NCI-H1930 (cell line): ENCODE measurements at places on chromosomes 7 and 10.
A peak's percentile ranks its signal among the peaks of the same experiment; 100 is the strongest.

GRCh38 chr10:4671451-4672145, 154.4 kb upstream of the AKR1E2 start:
- no peak for DNase-seq

DNA sequence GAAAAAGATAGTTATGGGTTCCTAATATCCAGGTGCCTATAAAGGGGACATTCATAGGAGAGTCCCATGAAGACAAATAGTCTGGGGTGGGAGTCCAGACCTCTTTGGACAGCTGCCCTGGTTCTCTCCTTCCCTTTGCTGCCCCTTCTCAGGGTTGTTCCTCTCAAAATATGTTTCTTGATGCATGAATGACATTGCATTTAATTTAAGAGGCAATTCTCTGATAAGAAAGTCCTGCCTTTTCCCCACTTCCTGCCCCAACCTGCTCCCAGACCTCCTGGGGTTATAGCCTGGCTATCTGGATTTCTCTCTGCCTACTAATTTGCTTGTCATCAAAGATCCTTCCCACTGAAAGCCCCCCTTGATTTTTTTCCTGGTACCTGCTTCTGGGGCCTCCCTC, 12.5 kb upstream of the BTRC start:
- no peak for DNase-seq

DNA sequence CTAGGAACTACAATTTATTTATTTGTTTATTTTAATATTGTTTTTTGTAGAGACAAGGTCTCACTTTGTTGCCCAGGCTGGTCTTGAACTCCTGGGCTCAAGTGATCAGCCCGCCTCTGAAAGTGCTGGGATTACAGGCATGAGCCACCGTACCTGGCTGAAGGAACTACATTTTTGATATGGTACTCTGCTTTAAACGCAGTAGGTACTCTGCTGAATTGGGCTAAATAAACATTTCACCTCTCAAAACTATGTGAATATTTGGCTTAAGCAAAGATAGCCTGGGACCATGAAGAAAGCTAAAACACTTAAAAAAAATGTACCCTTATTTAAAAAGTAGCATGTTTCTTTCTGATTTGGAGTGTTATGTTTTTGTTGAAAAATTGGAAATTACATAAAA, 138.2 kb downstream of the ADK start:
- no peak for DNase-seq

DNA sequence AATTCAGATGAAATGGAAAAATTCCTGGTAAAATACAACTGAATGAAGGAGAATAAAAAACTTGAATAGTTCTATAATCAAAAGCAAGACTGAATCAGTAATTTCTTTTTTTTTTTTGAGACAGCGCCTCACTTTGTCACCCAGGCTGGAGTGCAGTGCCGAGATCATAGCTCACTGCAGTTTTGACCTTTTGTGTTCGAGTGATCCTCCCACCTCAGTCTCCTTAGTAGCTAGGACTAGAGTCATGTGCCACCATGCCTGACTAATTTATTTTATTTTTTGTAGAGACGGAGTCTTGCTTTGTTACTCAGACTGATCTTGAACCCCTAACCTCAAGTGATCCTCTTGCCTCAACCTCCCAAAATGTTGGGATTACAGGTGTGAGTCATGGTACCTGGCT, 26.1 kb downstream of the SYPL1 start:
- DNase-seq: no peak

DNA sequence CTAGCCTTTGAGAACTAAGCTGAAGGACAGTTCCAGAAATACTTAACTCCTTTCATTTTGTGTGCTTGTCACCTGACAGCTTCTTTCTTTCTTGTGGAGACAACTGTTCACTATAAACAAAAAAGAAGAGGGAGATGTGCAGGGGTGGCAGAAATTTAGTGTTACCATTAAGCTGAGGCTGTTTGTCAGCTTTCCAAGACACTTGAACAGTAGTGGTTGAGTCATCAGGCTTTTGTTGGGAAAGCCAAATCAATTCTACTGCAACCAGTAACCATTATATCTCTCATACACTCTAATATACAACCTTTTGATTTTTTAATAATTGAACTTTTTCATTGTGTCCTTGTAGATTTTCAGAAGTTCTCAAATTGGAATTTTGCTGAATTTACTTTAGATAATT, 75.3 kb downstream of the POLL start:
- no peak for DNase-seq

DNA sequence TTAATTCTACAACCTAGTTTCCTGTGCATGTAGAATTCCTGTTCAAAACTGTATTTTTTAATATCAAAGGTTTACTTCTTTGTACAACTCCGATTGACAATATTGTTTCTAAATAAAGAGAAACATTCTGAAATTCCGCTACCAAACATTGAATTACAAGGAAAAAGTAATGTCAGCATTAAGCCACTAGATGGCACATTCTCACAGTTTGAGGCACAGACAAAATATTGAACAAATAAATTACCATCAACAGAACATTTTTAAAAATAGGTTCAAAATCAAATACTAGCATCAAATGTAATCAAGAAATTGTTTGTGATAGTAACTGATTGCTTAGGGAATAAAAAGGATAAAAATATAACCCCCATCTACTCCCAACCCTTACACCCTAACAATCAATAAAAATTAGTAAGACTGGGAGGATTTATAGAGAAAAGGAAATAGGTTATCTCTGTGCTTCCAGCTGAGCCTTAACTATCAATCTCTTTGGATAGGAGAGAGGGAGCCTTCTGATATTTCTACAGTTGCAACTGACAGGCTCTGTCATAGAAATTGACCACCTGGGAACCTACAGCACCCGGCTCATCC, 86.6 kb upstream of the C7orf33 start:
- DNase-seq: no peak

- DNase-seq: no peak
Observed at GRCh38 chr10:63515002-63515763, 6.0 kb upstream of the REEP3 start.

- DNase-seq: no peak
Observed at GRCh38 chr10:125878957-125879835, 1.9 kb downstream of the DHX32 start.

- DNase-seq: no peak
Observed at GRCh38 chr10:32149252-32149955, 93.2 kb upstream of the KIF5B start.

- DNase-seq: no peak
Observed at GRCh38 chr7:80548840-80549530, 37.1 kb upstream of the GNAT3 start.

DNA sequence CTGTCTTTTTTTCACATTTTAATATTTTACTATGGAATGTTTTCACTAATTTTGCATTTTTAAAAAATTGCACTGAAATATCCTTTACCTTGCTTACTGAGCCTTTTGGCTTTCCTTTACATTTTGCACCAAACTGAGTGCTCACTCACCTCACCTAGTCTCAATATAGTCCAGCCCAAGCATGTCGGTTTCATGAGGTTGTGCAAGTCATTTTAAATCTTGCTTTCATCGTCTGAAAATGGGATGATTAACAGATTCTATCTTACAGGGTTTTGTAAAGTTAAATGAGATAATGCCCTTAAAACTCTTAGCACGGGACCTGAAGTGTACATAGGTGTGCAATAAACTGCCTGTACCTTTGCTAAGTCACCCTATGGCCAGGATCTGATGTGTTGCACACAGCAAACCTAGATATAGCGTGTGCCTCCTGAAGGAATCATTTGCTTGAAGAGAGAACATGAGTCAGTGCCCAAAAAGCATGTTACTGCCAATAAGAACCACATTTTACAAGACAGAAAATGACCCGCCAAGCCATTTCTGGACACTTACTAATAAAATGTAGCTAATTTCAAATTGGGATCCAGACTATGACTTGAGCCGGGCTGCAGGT, 199.8 kb downstream of the JCAD start:
- no peak for DNase-seq

DNA sequence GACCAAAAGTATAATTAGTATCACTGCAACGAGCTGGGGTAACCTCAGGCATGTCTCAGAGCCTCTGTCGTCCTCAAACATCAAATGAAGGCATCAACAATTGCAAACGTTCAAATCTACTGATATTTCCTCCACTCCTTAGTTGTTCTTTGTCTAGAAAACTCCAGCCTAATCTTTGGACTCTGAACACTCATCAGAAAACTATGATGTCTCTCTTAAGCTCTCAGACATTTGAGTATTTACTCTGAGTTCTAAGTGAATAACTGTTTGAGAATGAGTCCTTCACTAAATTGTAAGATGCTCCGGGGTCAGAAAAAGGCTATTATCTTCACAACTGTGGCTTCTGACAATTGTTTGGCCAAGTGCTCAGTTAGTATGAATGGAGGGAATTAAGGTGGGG, 536.4 kb downstream of the NRG3 start:
- DNase-seq: no peak

- no peak for DNase-seq
Observed at GRCh38 chr7:68865351-68866199, 732.7 kb upstream of the AUTS2 start.

DNA sequence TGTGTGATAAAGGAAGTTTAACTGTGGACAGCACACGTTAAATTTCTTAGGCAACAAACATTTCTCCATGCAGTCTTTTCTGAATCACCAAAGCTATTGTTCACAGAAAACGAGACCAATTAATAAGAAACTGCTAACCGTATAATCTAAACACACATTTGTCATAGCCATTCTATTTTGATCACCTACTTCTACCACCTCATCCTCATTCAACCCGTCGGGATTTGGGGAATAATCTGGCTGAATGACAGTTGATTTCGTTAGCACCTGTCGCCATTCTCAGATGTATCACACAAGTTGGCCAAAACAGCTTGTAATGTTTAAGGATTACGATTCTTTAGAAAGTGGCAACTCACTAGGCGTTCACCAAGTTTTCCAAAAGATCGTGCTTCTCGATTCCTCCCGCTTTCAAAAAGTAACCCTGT, 1.2 kb downstream of the EZH2 start:
- no peak for DNase-seq

GRCh38 chr7:1965579-1966294, 267.0 kb downstream of the MAD1L1 start:
- DNase-seq: no peak

DNA sequence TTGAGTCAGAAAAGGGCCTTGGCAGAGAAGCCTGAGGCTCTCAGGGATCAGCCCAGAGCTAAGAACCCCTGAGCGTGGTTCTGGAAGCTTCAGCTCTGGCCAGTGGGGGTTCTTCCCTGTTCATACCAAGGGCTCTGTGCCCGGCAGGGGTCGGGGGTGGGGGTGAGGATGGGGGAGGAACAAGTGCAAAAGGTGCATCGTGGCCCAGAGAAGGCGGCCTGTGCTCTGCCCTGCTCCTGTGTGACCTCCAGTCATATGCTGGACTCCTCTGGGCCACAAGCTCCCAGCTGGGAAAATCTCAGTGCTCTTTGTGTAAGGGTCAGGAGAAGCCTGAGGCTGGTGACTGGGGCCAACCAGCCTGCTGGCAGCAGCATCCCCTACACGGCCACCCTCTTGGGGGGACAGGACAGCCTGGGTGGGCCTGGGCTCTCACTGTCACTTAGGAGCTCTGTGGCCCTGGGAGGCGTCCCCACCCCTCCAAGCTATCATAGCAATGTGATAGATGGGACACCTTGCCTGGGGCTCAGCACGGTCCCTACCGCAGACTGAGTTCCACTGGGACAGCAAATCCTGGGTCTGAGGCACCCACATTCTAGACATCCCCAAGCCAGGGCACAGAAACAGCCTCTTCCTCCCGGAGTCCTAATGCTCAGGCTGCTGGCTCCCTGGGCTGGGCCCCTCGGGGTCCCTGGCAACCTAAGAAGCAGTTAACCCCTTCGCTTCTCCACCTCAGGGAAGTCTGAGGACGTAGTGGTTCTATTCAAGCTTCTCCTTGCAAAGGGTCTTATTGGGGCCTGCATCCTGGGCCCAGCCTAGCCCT, 2.5 kb downstream of the MMRN2 start:
- no peak for DNase-seq

- DNase-seq: no peak
Observed at GRCh38 chr7:80922253-80923049, 3.6 kb upstream of the SEMA3C start.

DNA sequence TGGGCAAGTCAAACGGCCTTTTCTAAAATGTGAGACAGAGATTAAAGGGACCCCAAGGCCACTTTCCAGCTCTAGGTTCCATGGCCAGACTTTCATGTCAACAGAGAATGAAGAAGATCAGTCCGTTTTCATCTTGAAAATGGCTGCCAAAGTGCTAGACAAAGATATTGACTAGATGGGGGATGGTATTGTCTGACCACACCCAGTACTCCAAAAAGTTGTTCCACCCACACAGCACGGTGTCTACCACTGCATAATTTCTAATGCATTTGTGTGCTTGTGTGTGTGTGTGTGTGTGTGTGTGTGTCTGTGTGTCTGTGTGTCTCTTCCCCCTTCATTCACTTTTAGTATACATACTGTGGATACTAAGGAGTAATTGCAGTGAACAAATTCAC, 1.3 kb downstream of the COL1A2 start:
- DNase-seq: peak; percentile 50

GRCh38 chr10:92830478-92831389, 17.6 kb upstream of the EXOC6 start:
- no peak for DNase-seq

GRCh38 chr7:132394283-132395198, 181.7 kb downstream of the PLXNA4 start:
- DNase-seq: no peak

GRCh38 chr7:32941681-32942414, 15.4 kb upstream of the FKBP9 start:
- DNase-seq: no peak

GRCh38 chr10:118216571-118217170, 125.5 kb downstream of the FAM204A start:
- no peak for DNase-seq

GRCh38 chr7:51080216-51080615, 236.4 kb downstream of the COBL start:
- no peak for DNase-seq

DNA sequence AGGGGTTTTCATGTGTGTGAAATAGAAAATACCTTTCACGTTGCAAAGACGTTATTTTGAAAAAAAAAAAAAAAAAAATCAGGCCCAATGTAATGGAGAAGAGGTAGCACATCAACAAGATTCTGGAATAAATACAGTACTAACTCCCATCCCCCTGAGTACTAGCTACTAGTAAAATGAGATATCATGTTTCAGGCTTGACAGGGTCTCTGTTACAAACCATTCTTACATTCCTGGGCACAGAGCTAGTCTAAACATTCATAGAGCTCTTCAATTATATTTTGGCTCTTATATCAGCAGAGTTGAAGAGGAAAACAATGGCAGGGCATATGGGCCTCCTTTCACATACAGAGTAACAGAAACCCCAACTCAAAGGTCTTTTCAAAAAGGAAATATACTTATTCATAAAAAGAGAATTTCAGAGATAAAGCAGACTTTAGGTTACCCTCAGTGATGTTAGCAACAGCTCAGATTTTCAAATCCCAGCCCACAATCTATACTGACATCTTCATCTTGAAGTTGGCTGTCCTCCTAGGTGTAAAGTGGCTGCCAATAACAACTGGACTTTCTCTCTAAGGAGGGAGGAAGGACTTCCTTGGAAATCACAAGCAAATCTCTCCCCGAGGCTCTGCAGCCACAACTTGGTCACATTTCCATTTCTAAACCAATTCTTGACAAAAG, 18.6 kb downstream of the C7orf33 start:
- no peak for DNase-seq

GRCh38 chr10:54614072-54614471, 187.0 kb downstream of the PCDH15 start:
- no peak for DNase-seq
